ENCODE measurements at places on chromosomes 5 and 9.

GRCh38 chr9:136703276-136703860 is 9.0 kb upstream of the DIPK1B start:
- DNase-seq, result no peak

GRCh38 chr9:135692410-135692809 is 6.9 kb downstream of the SOHLH1 start:
- DNase-seq, result no peak

- DNase-seq, result no peak
Measured at GRCh38 chr5:112412346-112412745, 6.7 kb downstream of the EPB41L4A start.

DNA sequence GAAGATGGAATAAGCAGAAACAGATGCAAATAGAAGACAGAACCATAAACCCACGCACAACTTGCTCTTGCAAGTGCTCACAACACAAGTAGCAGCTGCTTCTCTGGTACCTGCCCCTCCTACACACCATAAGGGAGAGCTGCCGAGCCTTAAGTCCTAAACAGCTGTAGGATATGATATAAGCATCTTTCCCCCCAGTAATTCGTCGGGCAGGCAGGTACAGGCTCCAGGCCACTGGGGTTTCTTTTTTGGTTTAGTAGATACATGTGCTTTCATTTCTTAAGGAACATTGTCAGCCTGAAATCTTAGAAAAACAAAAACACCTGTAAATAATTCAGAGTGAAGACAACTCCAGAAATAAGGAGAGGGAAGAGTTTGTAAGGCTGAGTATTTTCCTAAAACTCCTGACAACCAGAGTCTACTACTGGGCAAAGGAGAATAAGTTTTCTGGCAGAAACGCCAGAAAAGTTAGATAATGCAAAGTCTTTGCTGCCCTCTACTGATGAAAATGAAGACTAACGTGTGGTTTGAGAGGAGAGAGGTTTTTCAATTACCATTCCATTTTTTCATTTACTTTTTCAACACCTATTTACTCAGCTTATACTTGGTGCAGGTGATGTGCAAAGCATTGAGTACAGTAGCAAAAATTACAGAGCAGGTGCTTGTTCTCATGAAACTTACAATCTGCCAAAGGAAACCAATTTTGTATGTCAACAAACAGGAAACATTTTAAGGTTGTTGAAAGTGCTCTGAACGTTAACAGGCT is 20.1 kb upstream of the TCERG1 start:
- peak; percentile 65 for DNase-seq

DNA sequence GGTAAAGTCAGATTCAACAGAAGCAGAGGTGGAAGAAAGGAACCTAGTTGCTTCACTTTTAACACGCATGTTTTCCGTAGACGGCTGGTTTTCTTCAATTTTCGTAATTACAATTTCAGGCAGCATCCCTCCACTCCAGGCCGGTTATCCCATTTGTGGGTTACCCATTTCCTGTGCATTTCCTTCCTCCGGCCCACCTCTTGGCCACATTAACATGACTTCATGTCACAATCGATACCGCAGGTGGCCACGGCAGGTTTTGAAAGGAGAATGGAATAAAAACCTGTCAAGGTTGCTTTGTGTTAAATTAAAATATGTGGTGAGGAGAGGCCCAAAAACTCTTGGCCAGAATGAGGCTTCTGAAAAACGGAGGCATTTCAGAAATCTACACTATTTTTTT is 130.2 kb downstream of the PCSK5 start:
- DNase-seq, result no peak

- DNase-seq, result no peak
Measured at GRCh38 chr5:67037171-67037570, 159.4 kb downstream of the CD180 start.

- DNase-seq, result no peak
Measured at GRCh38 chr5:89572696-89573095, 689.7 kb upstream of the MEF2C start.

DNA sequence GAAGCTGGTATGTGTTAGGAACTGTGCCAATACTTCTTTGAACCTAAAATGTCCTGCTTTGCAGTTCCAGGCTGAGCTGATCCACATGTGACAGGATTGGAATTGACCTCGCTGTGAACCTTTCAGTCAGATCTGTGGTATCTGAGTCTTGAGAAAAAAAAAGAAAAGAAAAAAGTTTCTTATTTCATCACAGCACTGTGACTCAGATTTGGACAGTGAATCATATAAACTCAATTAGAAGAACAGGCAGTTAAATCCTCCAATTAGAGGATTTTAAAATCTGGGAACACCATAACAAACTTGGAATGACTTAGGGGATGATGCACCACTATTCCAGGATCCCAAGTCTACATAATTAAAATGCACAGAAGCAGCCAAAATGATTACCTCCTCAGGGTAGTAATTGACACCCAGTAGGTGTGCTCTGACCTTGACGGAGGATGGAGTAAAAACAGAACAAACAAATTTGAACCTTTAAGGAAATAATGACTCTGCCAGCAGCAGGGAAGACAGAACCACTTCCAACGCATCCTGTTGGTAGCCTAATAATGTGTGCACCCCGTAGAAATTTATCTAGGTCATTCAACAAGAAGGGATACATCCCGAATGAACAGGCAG is 57.8 kb upstream of the RAI14 start:
- no peak for DNase-seq

- DNase-seq, result no peak
Measured at GRCh38 chr5:76736679-76737556, 21.0 kb downstream of the F2R start.

GRCh38 chr5:112323166-112323565 is 95.9 kb downstream of the EPB41L4A start:
- DNase-seq, result no peak

- DNase-seq, result no peak
Measured at GRCh38 chr9:22913518-22913917, 466.9 kb downstream of the DMRTA1 start.

GRCh38 chr9:92424340-92424739 is at the start of gene OMD:
Gene OMD, minus strand, starts transcription at chr9:92424471. Its CDS starts 6,913 bp downstream, at chr9:92417558.
- no peak for DNase-seq

- no peak for DNase-seq
Measured at GRCh38 chr5:173392-174290, 17.7 kb upstream of the LRRC14B start.

GRCh38 chr5:52999344-52999949 is 10.3 kb downstream of the ITGA2 start:
- no peak for DNase-seq

GRCh38 chr5:34038390-34038789 is 4.6 kb downstream of the C1QTNF3 start:
- DNase-seq, result no peak

DNA sequence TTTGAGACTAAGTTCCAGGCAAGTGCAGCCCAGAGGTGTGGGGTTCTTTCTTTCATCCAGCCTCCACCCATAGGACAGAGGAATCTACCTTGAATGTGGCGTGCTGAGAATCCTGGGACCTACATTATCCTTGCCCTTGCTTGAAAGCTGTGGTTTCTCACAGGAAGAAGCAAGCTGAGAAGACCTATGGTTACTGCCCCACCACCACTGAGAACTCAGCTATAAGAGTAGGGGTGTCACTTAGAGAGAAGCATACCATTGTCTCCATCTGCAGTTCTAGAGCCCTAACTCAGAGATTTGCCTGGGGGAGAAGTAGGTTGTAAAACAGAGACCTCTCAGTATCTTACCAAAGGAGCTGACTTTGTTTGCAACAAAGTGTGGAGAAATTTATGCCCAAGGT is 72.4 kb downstream of the SV2C start:
- no peak for DNase-seq

DNA sequence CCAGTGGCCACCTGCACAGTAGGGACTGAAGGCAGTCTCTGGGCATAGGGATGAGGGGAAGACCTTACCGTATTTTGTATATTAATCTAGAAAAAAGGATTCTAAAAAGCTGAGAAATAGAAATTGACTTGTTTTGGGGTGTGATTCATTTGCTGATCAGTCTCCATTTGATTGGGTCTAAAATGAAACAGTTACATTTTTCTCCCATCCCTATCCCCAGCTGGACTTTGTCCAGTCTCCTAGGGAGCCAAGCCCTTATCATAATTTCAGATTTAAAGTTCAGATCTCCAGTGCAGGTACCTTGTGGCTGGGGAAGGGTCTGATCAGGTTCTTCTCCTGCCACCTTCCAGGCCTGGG is 240.8 kb downstream of the FANCC start:
- no peak for DNase-seq

GRCh38 chr5:54615381-54615780 is 97.8 kb downstream of the SNX18 start:
- DNase-seq, result no peak

DNA sequence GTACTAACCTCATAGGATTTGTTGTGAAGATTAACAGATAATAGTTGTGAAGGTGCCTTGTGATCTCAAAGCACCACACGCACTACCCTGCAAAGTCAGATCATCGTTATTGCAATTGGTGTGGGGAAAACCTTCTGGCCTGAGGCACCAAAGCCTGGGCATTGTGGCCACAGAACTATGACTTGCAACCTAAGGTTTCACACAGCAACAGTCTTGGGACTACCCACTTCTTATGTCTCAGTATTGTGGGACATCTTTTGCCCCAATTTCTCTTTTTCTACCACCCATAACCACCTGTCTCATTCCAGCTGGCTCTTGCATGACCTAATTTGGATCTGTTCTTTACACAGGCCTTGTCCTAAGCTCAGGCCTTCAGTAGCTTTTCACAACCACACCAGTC is 247.8 kb upstream of the NR4A3 start:
- no peak for DNase-seq

DNA sequence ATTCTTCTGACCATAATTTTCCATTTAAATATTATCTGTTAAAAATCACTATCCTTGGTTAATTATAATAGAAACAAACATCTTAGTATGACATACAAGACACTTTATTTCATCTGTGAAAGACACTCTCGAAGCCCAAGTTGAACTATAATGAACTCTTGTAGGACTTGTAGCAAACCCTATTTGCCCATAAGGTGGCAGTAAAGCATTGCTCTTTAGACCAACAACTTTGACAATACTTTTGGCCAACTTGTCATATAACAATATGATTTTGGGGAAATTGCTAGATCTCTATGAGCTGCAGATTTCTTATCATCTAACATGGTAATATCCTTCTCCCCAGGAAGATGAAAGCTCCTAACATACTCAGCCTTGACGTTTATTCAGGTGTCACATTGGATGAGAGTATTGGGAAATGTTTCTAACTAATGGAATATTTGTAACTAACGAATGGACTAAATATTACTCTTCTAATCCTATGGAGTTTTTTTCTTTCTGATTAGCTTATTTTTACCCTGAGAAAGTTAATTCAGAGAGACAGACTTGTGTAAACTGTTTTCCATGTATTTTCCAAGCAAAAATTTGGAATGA is 11.0 kb downstream of the SPINK14 start:
- DNase-seq, result peak; percentile 13

DNA sequence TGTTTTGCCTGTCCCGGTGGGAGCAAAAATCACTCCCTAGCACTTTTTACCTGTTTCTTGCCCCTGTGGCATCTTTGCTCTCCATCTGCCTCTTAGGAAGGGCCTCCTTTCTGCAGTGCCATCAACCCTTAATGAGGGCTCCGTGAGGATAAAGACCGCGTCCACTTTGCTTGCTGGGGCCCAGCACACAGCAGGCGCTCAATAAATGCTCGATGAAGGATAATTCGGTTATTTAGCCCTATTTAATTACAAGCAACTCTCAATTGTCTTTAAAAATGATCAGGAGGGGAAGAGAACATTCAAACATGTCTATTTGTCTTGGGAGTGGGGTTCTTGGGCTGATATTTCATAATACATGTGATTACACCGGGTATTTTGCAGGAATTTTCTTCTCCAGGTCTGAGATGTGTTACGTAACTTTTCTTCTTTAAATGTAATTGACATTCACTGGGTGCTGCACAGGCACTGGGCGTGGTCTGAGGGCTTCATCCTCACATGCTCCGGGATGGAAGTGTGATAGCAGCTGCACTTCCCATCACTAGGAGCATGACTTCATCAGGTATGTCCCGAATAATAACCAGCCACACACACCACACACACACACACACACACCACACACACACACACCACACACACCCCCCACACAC is 19.8 kb upstream of the NTNG2 start:
- DNase-seq, result no peak

DNA sequence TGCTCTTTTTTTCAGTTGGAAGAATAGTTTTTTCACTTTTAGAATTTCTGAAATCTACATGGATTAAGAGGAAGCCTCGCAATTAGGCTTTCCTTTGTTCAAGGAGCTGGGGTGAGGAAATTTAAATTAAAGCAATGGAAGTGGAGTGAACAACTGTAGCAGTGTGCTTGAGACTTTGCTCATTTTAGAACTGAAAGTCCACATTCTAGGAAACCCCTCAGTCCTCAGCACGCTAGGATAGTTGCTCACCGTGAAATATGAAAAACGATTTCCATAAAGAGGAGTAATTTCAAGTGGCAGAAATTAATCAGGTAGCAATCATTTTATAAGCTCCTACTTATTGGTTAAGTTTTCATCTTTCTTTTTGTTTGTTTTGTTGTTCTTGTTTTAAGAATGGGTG is 243.0 kb upstream of the ITGA1 start:
- DNase-seq, result no peak

GRCh38 chr9:88259001-88259400 is 120.7 kb upstream of the SPATA31C2 start:
- DNase-seq, result no peak

DNA sequence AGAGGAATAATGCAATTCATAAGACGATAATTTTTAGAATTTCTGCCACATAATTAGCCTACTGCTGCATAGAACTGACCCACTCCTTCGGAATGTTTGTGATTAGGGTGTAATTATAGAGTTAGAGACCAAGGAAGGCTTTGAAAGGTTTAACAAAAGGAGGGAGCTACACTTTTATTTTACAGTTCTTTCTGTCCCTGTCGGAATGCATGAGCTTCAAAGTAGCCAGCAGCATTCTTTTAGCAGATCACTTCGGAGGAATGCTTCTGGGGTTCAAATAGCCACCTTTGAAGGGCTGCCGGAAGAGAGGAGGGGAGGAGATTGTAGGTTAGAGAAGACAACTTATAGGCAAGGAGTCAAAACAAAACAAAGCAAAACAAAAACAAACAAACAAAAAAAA is 168.1 kb downstream of the GRIA1 start:
- no peak for DNase-seq

GRCh38 chr5:164518067-164518740 is 1012.8 kb downstream of the MAT2B start:
- DNase-seq, result no peak

DNA sequence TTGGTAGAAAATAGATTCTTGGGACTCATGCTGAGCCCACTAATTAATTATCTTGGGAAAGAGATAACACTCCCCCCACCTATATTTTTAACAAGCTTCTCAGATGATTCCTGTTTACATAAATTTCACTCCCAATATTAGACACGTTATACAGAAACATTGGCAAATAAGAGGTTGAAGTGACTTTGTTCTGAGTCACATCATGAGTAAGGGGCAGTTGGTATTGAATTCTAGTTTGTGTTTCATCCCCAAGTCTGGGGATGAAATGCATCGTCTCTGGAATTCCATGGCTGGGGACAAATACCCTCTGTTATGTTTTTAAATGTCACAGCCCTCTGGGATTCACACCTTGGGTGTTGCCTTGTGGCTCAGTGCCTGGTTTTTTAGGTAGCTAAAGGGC is 41.0 kb downstream of the BASP1 start:
- DNase-seq, result no peak

- DNase-seq, result no peak
Measured at GRCh38 chr5:28066856-28067255, 1028.5 kb upstream of the CDH9 start.
